ENCODE measurements at places on chromosomes 3 and 15.

GRCh38 chr3:13262493-13263211 lies 157.5 kb downstream of the NUP210 start:
- no peak for DNase-seq

DNA sequence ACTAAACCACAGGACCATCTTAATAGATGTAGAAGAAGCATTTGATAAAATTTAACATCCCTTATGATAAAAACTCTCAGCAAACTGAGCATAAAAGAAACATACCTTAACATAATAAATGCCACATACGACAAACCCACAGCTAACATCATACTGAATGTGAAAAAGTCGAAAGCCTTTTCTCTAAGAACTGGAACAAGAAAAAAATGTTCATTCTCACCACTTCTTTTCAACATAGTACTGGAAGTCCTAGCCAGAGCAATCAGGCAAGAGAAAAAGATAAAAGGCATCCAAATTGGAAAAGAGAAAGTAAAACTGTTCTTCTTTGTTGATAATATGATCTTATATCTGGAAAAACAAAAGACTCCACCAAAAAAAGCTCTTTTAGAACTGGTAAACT lies 134.2 kb downstream of the RPL22L1 start:
- DNase-seq = no peak

GRCh38 chr3:164186095-164186494 lies 892.2 kb downstream of the SI start:
- no peak for DNase-seq

GRCh38 chr3:29329986-29330890 lies 49.4 kb downstream of the RBMS3 start:
- DNase-seq = no peak

DNA sequence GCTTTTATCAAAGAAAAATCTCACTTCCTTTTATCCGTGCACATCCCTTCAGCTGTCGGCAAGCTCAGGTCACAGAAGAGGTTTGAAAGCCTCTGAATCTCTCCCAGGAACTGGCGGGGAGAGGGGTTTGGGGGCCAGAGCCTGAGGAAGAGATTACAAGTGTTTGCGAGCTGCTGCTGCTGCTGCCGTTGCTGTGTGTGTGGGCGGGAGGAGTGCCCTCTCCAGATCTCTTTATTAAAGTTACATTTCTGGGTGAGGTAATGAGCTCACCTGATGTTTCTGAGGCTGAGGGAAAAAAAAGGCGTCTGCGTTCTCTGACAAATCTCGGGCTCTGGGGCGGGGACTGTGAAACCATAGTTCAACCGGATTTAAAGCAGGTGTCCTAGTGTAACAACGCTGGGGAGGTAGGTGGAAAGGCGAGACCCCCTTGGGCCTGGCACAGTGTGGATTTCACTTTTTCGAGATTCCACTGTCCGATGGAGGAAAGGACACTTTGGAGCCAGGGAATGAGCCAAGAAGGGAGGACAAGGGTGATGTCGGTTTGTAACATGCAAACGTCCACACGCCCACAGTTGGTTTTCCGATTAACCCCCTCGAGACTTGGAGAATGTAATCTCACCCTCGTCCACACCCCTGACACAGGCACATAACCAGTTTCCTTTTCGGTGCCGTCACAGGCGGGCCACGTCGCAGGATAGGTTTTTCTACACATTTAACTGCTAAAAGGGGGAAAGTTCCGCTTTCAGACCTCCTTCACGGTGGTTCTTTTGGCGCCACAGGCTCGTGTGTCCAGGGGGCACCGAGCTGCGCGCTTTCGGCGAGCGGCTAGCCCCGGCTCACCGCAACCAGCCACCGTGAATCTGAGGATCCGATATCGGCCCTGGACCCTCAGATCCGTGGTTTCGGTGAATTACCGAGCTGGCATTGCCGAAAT lies 2.1 kb downstream of the ALCAM start:
- no peak for DNase-seq

- DNase-seq = no peak
These were observed 63.8 kb upstream of the SNRPA1 start for GRCh38 chr15:101358895-101359294.

DNA sequence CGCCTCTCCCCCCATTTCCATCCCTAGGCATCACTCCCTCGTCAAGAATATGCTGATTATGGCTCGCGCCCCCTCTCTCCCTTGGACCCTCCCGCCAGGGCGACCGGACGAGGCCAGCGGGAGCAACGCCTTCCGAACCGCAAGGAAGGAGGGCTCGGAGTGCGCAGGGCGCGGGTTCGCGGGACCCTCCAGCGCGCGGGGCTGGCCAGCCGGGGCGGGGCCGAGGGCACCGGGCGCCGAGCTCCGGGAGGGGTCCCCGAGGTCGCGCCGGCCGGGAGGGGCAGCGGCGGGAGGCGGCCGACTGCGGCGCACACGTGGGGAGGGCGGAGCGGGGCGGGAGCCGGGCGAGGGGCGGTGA lies 483 bp downstream of the EHD4 start:
- no peak for DNase-seq

DNA sequence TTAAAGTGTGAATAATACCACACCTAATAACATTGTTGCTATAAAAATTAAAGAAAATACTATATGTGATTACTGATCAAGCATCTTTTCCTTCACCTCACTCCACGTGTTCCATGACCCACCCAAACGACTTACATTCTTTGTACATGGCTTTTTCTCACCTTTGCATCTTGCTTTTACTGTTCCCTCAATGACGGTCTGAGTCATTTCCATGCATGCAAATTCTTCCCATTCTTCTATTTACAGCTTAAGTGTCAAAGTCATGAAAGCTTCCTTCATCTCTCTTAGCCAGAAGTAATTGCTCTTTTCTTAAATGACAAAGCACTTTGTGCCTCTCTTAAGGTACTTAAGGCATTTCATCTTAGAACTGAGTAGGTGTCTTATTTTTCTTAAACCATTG lies 64.0 kb downstream of the GREM1 start:
- no peak for DNase-seq

DNA sequence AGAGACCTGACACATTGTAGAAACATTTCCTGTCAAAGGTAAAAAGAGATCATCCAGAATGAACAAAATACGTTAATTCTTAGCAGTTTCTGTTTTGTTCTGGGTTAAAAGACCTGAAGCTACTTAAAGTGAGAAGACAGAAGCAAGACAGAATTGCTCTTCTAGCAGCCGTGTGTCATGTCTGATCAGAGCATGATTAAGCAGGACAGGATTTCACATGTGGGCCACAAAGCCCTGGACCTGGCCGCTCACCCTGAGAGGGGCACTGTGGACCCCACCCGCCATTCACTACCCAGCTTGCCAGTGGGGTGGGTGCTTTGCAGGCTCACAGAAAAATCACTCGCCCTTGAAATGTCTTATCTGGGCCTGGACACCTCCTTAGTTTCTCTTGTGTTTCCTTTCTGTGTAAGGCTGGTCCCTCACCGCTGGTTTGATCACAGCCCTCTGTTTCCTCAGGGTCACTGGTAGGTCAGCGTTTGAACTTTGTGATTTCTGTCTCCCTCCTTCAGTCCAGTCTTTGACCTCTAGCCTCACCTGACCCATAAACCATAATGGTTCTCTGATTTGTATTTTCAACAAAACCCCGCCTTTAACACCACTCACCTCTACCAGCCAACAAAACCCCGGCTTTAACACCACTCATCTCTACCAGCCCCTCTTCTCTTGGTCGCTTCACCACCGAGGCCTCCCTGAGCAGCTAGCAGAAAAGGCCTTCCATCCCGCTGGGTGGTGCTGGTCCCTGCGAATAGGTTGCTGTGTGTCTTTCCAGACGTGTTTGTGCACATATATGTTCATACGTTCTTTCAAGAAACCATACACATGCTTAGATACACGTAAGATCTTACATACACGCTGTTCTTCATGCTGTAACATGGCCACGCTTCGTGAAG lies 185.0 kb downstream of the OR4M2 start:
- DNase-seq = no peak

GRCh38 chr3:27357665-27358258 lies 11.4 kb downstream of the NEK10 start:
- DNase-seq = no peak

- DNase-seq = no peak
These were observed 135.0 kb upstream of the PRR20G start for GRCh38 chr3:127422663-127423375.

DNA sequence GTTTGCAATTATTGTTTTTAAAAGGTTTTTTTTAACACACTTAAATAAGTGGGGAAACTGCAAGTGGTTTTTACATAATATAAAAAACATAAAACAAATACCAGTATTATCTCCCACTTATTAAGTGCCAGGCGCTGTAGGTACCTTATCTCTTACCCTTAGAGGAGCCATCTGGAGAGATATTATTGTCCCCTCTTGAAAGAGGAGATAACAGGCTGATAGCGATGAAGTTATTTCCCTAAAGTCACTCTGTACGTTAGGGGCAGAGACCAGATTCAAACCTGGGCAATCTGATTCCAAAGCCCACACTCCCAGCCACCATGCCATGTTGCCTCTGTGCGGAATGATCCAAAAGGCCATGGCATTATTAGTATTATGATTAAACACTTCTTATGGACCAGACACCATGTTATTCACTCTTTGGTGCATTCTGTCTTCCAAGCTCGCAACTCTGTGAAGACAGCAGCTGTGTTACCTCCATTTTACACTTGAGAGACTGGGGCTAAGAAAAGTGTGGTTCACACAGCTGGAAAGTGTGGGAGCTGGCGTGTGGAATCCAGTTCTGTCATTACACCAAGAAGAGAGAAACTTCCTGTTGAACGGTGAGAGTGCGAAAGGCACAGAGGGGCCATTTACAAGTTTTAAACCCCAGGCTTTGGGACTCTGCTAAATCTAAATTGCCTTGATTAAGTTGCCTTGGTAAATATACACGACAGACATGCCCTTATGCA lies 79.9 kb upstream of the MITF start:
- no peak for DNase-seq

GRCh38 chr3:146184241-146185015 lies 23.4 kb upstream of the PLOD2 start:
- DNase-seq = no peak
